Astrocyte (in vitro differentiated cells and primary cell): ENCODE measurements at places on chromosomes 13 and 19.

GRCh38 chr13:45717349-45717748 is 15.2 kb downstream of the CBY2 start:
- DNase-seq: no peak

GRCh38 chr13:24693862-24694471 is 13.8 kb downstream of the ATP12A start:
- no peak for DNase-seq

GRCh38 chr19:27894906-27895754 is 1317.8 kb downstream of the UQCRFS1 start:
- no peak for DNase-seq

- DNase-seq: peak; percentile 32
Observed at GRCh38 chr19:40797963-40798682, 868 bp upstream of the EGLN2 start.

- DNase-seq: no peak
Observed at GRCh38 chr13:43784496-43784895, 2.3 kb downstream of the ENOX1 start.

- no peak for DNase-seq
Observed at GRCh38 chr13:64534302-64534701, 2695.8 kb downstream of the PCDH9 start.
